ENCODE measurements at places on chromosomes 3 and 15.
A peak's percentile ranks its signal among the peaks of the same experiment; 100 is the strongest.

- no peak for DNase-seq
Measured at GRCh38 chr15:91319371-91320059, 219.5 kb downstream of the SV2B start.

- no peak for DNase-seq
Measured at GRCh38 chr15:33384307-33384706, 73.5 kb downstream of the RYR3 start.

DNA sequence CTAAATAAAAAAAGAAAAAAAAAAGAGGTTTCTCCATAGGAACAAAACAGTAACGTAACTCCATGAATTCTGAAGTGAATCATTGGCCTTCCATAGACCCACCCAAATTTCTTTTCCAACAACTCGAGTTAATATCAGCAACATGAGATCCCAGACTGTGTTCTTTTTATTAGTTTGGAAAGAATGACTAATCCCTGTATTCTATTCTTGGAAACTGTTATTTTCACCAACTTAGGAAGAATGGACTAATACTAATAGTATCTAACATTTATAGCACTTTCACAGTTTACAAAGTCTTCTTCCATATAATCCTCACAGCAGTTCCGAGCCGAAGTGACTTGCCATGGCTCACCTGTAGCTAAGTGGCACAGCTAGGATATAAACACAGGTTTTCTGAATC is 72.7 kb upstream of the SLC4A7 start:
- DNase-seq, result no peak

DNA sequence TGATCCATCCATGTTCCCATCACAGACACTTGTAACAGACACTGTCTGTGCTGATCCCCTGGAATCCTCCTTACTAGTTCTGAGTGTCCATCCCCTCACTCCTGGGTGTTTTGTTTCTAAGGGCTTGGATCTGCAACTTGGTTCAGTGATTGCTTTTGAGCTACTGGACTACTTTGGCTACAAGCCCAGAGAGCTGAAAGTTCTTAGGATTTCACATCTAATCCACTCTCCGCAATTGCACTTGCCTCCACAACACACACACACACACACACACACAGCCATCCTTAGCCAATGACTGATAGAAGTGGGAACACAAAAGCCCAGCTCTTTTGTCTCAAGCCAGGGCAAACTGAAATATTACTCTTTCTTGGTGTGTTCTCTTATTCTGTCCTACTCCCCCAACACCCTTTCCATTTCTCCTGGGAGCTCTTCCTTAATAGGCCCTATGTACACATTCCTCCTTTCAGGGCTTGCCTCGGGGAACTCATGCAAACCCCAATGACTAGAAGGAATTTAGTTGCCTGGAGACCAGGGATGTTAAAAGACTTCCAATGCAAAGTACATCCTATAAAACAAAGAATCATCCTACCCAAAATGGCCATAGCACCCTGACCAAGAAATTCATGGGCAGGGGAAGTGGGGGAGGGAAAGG is 206.1 kb upstream of the UBE2E2 start:
- DNase-seq, result no peak

DNA sequence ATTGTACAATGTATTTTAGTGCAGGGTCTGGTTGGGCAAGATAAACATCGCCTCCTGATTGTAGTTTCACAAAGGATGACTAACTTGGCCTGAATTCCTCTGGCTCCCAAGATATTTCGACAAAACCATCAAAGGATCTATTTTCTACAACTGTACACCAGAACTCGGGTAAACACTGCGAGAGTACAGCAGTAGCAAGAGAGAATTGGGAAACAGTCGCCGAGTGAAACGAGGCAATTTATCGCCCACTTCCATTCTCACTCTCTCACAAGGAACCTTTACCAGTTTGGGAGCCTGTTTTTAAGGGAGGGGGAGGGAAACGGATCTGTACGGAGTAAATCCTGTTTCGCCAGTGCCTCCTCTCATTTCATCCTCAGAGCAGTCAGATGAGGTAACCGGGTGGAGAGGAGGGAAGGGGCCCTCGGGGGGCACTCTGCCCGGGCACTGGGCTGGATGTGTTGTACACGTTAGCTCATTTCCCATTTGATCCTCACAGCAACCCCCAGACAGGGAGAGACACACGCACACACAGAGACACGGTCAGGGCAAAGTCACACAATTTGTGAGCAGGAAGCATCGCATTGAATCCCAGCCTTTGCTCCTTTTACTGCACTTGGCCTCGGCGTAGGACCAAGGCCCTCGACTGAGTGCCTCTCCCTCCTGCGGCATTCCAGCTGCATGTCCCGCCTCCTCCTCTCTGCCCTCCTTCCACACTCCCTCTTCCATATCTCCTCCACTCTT is 120.1 kb downstream of the LIPC start:
- DNase-seq, result no peak

DNA sequence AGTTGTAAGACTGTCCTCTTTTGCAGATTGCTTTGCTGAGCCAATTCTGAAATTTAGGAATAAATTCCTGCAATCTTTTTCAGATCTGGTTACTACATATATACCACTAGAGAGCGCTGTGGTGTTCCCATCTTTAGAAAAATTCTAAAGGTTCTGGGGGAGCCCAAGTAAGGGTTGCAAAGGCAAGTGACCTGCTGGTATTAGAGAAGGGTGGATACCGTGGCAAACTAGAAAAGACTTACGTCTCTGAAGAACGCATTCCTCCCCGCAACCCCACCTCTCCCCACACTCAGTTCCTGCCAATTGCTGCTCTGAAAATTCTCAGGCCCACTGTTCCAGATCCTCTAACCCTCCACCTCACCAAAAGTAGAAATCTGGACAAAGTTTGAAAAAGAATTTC is 48.5 kb downstream of the EFHB start:
- DNase-seq, result no peak

DNA sequence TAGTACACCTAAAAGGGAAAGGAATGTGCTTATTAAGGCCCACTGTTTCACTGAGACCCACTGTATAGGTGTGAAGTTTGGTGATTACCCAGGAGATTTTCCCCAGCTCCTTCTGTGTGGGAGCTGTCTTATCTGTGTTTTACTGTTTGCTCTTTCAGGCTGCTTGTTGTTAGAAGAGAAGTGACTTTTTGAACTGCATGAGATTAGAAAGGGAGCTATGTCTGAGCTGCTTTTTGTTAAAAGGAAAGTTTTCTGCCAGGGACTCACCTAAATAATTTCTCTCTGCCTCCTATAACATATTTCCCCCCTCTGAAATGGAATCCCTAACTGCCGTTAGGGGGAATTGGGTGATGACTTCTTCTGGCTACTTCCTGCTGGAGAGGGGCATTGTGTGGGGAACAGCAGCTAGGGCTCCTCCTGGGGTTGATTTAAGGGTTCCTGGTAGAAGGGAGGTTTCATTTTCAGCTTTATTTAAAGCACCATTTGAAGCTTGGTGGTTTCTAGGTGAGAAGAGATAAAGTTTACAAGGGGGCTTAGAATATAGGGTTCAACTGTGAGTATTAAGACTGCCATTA is 77.1 kb upstream of the ATP11B start:
- DNase-seq, result no peak

GRCh38 chr3:46866720-46867549 is 3.7 kb upstream of the MYL3 start:
- DNase-seq, result peak; percentile 2

- no peak for DNase-seq
Measured at GRCh38 chr3:127678611-127679533, 6.1 kb downstream of the ABTB1 start.

DNA sequence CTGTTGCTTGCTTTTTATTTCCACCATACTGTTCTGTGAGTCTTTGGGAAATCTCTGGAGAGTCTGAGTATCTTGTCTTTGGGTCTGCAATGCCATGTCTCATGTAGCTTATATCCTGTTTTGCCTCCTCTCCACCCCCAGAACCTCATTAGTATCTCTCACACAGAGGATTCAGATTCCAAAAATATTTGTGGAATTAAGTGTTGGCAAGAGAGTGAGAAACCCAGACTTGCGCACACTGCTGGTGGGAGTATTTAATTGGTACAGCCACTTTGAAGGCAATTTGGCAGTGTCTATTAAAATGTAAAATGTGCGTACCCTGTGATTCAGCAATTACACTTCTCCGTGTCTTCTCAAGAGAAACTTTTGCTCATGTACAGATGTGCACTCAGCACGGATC is 68.6 kb downstream of the ZNF621 start:
- DNase-seq, result no peak

DNA sequence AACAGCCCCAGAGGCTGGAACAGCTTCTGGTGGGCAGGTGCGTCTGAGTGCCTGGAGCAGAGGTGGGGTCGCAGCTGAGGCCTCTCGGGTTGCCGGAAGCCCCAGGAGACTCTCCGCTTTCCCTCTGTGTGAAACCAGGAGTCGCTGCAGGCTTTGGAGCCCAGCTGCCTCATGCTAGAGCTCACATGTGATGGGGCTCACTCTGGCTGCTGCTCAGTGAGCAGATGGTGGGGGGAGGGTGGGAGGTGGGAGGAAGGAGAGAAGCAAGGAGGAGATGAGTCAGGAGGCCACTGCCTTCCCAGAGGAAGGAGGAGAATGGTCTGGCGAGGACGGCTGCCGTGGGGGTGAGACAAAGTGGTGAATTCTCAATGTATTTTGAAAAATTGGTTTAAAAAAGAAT is 290.1 kb upstream of the CHRNA7 start:
- DNase-seq, result no peak

GRCh38 chr15:87741350-87741749 is 515.2 kb downstream of the NTRK3 start:
- DNase-seq, result no peak

DNA sequence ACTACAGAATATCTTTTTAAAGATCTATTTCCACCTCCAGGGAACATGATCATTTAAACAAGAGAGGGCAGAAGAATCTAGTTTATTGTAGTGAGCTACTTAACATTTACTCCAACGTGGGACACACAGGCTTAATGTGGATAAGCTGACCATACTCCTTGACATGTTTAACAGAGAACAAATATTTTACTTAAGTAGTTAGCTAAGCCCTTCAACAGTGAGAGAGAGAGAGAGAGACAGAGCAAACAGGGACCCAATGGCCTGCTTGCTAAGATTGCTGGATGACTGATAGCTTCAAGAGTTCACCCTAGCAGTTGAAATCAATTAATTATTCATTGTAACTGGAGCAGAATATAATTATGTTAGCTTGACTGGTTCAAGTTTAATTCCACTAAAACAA is 158.6 kb downstream of the ADAM10 start:
- no peak for DNase-seq

GRCh38 chr3:196431181-196432136 is 768 bp downstream of the UBXN7 start:
- no peak for DNase-seq

- no peak for DNase-seq
Measured at GRCh38 chr3:158158969-158159368, 49.1 kb downstream of the RSRC1 start.

DNA sequence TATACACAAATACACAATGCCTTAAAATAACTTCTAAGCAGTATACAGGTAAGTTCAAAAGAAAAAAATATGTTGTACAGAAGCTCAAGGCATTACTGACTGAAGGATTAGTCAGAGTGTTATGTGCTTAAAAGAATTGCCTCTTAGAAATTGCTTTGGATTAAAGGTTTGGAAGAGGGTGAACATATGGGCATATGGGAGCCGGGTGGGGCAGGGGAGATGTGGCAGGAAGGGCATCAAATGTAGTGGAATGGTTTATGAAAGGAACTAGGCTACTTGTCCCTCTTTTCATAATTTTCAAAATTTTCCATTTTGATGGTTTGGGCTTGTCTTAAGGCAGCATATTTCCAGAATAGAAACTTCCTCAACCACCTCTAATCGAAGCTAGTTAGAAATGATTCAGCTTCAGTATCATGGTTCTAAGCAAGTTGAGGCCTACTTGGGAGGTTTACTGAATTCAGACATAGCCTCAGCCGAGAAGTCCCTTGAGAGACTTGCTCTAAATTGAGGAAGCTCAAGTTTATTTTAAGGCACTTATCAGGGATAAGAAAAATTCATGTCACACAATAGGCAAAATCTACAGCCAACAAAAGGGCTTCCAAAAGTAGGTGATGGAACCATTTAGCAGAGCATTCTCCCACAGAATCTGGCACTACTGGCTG is 10.1 kb upstream of the GOLGB1 start:
- no peak for DNase-seq

DNA sequence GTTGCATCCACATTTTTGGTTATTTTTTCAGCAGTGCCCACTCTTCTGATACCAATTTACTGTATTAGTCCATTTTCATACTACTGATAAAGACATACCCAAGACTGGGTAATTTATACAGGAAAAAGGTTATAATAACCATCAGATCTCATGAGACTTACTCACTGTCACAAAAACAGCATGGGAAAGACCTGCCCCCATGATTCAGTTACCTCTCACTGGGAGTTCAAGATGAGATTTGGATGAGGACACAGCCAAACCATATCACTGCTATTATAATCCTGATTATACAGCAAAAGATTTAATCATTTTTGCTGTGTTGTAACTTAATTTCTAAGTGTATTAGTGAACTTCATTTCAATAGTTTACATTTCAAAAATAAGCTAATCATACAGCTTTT is 6.6 kb downstream of the ZBED2 start:
- no peak for DNase-seq

- DNase-seq, result no peak
Measured at GRCh38 chr3:187062526-187063177, 76.6 kb downstream of the RPL39L start.

GRCh38 chr15:36614016-36614415 is 34.6 kb downstream of the CDIN1 start:
- DNase-seq, result no peak

DNA sequence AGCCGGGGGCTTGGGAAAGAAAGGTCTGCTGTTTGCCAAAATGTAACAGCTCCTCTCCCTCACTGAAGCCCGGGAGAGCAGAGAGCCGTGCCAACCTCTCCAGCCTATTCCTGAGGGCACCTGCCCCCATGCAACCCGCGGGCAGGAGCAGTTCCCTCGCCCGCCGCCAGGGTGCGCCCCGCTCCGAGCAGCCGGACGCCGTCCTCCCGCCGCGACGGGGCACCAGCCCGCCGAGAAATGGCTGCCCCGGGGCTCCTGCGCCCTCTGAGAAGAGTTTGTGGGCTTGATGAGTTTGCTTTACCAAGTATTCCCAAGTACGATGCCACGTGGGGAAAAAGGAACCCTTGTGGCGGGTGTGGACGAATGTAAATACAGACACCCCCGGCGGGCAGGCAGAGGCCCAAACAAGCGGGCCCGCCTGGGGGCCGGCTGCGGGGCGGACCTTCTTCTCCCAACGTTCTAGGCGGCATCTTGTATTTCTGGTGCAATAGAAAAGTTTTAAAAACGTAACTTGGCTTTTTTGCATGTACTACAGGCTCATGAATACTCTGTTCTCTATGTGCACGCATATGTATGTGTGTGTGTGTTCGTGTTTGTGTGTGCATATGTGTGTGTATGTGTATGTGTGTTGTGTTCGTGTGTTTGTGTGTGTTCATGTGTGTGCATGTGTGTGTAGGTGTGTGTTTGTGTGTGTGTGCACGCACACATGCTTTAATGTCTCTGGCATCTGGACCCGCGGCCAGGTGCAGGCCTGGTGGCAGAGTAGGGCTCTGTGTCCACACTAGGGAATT is 162.9 kb downstream of the CHSY1 start:
- peak; percentile 55 for DNase-seq

- DNase-seq, result no peak
Measured at GRCh38 chr3:22593638-22594037, 609.5 kb upstream of the UBE2E2 start.

GRCh38 chr15:63347074-63347857 is 34.4 kb downstream of the CA12 start:
- DNase-seq, result no peak

GRCh38 chr3:140394488-140395133 is 283.3 kb upstream of the TRIM42 start:
- DNase-seq, result no peak

- no peak for DNase-seq
Measured at GRCh38 chr3:70871909-70872656, 559.6 kb upstream of the MDFIC2 start.

GRCh38 chr3:94156626-94157025 is 93.8 kb downstream of the NSUN3 start:
- DNase-seq, result no peak

- no peak for DNase-seq
Measured at GRCh38 chr3:194032828-194033435, 103.0 kb upstream of the HES1 start.

Data from NCI-H187 (cell line).